Right renal pelvis (tissue), 4 donors: ENCODE measurements at places on chromosomes 6 and 20. TPM values are rescaled to one million over a fixed set of nuclear protein-coding genes. Genes with fewer than 3 reads are reported as not detected.
A peak's percentile ranks its signal among the peaks of the same experiment; 100 is the strongest.

The KIAA0408 gene
- 4.1 TPM for polyA plus RNA-seq

The LY6G6F gene
- 1.0 TPM for polyA plus RNA-seq

The MYBL2 gene
- 24.0 TPM for polyA plus RNA-seq

The NXT1 gene
- 23.8 TPM for polyA plus RNA-seq

DNA sequence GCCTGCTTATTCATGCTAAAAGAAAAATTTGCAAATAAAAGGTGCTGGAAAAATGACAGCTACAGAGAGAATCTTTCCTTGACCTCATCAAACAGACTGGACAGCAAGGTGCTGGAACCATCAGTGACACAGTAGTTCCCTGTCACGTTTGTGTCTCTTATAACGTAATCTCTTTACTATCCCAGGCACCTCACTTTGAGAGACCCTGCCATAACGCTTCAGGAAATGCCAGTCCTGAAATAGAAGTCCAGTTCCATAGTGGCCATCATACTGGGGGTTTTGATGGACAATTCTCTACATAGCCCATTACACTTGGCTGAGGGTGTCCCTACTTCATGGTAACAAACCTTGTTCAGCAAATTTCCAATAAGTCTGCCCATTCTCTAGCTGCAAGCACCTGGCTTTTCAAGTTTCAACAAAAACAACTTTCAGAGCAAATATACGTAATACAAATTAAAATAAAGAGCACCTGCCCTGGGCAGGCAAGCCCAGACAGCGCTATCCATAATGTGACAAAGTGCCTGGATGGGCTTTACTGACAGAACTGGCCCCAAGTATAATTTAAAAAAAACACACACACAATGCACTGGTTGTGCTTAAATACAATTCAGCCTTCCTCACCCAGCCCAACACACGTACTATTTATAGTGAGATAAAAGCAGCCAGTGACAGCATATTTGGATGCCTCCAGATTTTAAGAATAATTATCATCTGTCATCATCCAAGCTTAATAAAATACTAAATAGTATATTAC lies 38.7 kb downstream of the CNKSR3 start:
- no peak for DNase-seq

- no peak for DNase-seq
Observed at GRCh38 chr20:2051946-2052345, 49.7 kb upstream of the STK35 start.

DNA sequence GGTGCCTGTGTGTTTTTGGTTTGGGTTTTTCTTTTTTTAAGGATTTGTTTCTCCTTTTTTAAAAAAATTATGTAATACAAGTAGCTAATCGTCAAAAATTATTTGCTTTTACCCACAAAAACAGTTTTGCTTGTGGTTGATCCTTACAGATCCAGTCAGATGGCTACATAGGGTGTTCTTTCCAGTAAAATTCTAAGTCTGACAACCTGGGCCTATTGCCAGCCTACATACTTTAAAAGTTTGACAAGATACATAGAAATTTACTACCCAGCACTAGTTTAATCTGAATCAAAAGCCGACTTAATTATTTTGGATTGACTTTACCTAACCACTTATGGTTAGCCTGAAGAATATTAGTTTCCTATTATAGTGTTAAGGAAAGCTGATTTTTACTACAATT lies 2.1 kb upstream of the SOX4 start:
- DNase-seq: no peak

GRCh38 chr6:21715180-21715579 lies 121.6 kb downstream of the SOX4 start:
- no peak for DNase-seq

- DNase-seq: no peak
Observed at GRCh38 chr6:170012037-170012330, 260.6 kb downstream of the ERMARD start.

DNA sequence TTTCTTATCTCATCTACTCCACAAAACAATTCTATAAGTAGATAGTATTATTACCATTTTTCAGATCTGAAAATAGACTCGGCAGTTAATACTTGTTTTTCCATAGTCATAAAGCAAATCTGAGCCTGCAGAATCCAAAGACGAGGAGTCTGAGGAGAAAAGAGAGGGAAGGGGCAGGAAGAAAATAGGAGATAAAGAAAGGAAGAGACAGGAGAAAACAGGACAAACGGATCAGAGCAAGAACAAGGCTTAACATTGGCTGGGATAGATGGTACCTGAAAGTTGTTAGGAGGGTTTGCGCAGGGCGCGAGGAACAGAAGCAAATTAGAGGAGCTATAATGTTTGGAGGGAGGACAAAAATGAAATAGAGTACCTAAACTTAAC lies 639 bp upstream of the PPIL1 start:
- DNase-seq: no peak

- DNase-seq: peak; percentile 12
Observed at GRCh38 chr6:134288538-134289203, 29.2 kb downstream of the SGK1 start.

- DNase-seq: no peak
Observed at GRCh38 chr6:160427312-160428068, 79.3 kb downstream of the SLC22A3 start.

DNA sequence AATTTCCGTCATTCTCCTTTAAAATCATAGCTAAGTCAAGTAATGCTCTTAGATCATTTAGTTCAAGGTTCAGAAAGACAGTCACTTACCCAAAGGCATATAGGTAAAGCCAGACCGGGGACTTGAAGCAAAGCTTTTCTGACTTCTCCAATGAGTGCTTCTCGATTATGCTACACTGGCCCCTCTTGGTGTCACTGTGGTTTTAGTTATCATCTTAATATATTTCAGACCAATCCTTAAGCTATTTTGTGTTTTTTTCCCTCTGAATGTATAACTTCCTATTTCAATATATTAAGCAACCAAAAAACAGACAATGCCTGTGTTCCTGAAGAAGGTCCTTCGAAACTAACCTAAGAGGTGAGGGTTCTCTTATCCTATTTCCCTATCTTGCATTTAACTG lies 3.9 kb downstream of the PRDM1 start:
- no peak for DNase-seq

DNA sequence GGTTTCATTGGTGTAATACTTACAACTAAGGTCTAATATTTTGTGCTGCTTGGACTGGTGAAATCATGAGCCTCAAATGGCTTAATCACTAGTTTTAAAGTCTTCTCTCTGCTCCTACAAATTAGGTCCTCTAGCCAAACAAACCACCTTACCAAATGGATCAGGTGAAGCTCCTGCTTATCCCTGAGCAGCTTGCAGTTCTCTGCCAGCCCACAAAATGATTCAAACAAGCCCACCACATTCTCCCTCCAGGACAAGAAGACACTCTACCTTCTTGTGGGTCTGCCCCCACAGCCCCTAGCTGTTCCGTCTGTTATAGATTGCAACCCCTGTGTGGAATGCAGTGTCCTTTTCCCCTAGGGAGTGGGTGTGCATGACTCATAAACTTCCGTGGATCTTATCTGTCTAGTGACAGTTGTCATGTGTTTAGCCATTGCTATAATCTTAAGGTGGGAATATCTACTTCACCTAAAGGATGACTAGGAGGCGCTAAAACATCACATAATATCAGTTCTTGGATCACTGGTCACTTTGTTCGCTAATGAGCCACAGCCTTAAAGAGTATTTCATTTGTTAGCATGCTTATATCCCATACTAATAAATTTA lies 940.5 kb upstream of the MANEA start:
- no peak for DNase-seq

- DNase-seq: no peak
Observed at GRCh38 chr6:125194941-125195340, 41.4 kb downstream of the TPD52L1 start.

GRCh38 chr20:24724982-24725533 lies 224.0 kb upstream of the CST7 start:
- DNase-seq: no peak

- DNase-seq: no peak
Observed at GRCh38 chr20:48782053-48782452, 45.7 kb downstream of the PREX1 start.

- no peak for DNase-seq
Observed at GRCh38 chr6:46219661-46220060, 48.9 kb upstream of the ENPP5 start.

- no peak for DNase-seq
Observed at GRCh38 chr20:58623579-58624473, 27.3 kb upstream of the STX16 start.
